ENCODE measurements at places on chromosomes 6 and 20. TPM values are rescaled to one million over a fixed set of nuclear protein-coding genes. Genes with fewer than 3 reads are reported as not detected.

The PSORS1C2 gene
- not detected for polyA plus RNA-seq

The HNF4A gene
- polyA plus RNA-seq, result 0.07 TPM

The EMILIN3 gene
- polyA plus RNA-seq, result 2.0 TPM

The LRRC1 gene
- polyA plus RNA-seq, result 4.3 TPM

DNA sequence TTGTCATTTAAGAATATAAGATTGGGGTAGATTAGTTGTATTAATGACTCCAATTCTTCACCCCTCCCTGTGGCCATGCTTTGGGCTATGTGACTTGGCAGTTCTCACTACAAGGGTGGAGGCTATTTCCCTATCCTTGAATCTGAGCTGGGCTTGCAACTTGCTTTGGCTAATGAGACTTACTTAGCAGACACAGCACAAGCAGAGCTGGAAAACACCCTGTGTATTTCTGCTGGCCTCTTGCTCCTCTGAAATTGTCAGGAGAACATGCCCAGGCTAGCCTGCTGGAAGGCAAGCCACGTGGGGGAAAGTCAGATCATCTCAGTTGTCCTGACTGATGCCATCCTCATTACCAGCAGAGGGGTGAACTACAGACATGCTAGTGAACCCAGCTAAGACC is 126.5 kb upstream of the HDGFL1 start:
- H3K27me3 ChIP-seq, result no peaks in the 10 kb centered on the region
- no peaks in the 10 kb centered on the region for H3K36me3 ChIP-seq
- H3K4me1 ChIP-seq, result peaks cover 2% of the 10 kb centered on the region
- no peak overlapping the region for H3K27ac ChIP-seq
- no peak overlapping the region for H3K4me3 ChIP-seq

DNA sequence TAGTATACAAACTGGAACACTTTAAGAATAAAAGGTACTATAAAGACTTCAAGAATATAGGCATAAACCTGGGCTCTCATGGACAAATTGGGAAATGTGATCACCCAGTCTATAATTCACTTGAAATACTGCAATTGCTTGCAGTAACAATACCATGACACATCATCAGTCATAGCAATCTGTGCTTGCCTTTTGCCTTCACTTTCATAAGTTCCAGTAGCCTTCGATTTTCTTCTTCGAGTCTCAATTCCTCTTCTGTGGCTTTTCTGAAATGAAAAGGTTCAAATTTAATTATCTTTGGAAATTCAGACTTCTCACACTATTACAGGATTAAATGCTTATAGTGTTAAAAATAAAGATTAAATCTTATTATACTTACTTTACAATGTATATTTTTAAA is 96.3 kb upstream of the ZBTB24 start:
- H3K36me3 ChIP-seq, result no peaks in the 10 kb centered on the region
- H3K4me1 ChIP-seq, result no peaks in the 10 kb centered on the region
- no peak overlapping the region for H3K27ac ChIP-seq
- no peak for DNase-seq
- H3K4me3 ChIP-seq, result no peak overlapping the region

GRCh38 chr6:16694781-16695578 is 66.3 kb downstream of the ATXN1 start:
- no peaks in the 10 kb centered on the region for H3K27me3 ChIP-seq
- H3K27ac ChIP-seq, result no peak overlapping the region
- H3K36me3 ChIP-seq, result no peaks in the 10 kb centered on the region
- H3K4me1 ChIP-seq, result peaks cover 1% of the 10 kb centered on the region

- H3K27ac ChIP-seq, result no peak overlapping the region
- DNase-seq, result no peak
- H3K27me3 ChIP-seq, result no peaks in the 10 kb centered on the region
- no peaks in the 10 kb centered on the region for H3K4me1 ChIP-seq
These were observed 207.2 kb downstream of the LMBRD1 start for GRCh38 chr6:69589626-69590025.

GRCh38 chr20:25675161-25675560 is 21.5 kb downstream of the ZNF337 start:
- peaks cover under 1% of the 10 kb centered on the region for H3K4me1 ChIP-seq
- H3K36me3 ChIP-seq, result no peaks in the 10 kb centered on the region
- H3K27me3 ChIP-seq, result no peaks in the 10 kb centered on the region
- no peak overlapping the region for H3K4me3 ChIP-seq
